Testis (tissue), 5 donors: ENCODE measurements at places on chromosomes 6 and 20.
A peak's percentile ranks its signal among the peaks of the same experiment; 100 is the strongest.

DNA sequence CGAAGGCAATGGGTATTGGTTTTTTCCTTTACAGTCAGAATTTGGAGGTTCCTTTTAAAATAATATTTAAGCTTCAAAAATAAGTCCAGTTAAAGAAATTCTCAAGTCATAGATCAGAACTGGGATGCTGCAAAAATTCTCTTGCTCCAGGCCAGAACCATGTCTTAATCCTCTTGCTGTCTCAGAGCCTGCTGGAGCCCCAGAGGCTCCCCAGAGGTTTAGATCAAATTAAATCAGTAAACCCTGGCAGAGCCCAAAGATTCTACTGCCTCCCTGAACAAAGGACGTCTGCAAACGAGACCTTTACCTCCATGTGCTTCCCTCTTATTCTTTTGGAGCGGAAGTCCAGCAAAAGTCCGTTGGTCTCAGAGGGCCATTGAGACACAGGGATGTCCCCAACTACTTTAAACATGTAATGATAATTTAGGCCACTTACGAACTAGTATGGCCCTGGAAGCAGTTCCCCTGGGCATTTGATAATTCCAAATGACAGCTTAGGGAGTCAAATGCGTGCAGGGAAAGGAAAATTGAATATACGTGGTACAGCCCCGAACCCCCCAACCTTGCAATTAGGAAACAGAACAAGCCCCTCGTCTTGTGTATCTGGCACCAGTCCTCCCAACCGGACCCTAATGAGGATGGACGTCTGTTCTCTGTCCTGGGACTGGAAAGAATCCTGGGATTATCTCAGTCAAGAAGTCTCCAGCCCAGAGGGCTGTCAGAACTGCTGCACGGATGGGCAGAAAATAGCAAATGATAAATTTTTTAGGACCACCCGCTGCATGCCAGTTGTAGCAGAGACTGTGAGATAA is 31.5 kb downstream of the SULF2 start:
- DNase-seq = no peak

DNA sequence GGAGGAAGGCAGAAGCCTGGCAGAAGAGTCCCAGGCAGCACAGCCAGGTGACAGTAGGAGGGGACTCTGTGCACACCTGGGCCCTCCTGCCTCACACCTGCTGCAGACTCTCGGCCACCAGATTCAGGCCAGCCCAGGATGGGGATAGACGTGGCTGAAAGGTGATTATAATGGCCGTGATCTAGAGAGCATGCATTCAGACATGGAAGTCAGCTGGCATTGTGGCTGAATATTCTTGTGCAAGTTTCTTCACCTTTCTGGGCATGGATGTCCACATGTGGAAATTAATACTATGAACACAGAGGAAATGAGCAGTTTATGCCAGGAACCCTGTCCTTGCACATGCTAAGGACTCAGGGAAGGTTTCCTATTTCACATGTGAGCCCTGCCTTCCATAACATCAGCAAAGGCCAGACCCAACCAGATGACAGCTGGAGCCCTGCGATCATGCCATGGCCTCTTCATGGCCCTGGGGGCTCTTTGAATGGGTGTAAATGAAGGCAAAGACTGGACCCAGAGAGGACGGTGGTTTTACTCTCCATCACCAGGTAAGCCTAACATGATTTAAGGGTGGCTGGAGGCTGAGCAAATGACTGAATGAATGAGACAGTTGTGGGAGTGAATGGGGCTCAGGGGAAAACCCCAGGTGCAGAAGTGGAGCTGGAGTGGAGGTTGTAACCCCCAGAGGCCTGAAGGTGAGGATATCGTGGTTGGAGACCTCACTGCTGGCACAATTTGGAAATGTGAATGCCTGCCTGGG is 2.7 kb upstream of the RAET1L start:
- DNase-seq = no peak

DNA sequence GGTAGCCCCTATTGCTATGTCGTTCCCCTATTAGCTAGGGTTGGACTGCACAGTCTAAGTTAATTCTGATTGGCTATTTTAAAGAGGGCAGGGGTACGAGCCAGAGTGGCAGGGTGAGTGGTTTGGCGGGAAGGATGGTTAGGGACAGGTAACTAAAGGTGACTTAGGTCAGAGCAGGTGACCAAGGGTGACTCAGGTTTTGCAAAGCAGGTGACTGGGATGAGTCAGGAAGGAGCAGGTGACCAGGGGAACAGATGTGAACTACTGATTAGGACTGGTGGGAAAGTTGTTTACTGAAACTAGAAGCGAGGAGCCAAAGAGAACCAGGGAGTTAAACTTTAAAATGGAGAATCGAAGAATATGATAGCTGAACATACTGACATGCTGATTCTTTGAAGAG is 295.2 kb downstream of the GJA1 start:
- DNase-seq = no peak

DNA sequence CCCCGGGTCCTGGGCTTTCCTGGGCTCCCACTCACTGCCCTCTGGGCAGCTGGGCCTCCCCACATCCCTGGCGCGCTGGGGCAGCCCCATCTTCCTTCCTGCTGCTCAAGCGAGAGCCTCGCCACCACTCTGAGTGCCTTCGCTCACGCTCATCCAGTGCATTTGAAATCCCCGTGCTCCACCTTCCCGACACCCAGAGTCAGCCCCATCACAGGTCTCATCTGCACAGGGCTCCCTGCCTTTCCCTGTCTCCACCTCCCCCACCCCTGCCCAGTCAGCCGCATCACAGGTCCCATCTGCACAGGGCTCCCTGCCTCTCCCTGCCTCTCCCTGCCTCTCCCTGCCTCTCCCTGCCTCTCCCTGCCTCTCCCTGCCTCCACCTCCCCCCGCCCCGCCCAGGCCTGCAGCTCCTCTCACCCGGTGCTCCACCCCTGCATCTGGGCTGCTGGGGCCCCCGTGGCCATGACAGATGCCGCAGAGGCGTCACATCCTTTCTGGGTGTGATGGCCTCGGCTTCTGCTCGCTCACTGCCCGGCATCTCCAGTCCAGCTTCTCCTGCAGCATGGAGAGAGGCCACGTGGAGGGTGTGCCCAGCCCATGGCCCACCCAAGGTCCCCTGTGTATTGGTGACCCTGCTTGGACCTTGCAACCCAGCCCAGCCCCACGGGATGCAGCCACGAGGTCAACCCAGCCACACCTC is 9.0 kb upstream of the BHLHE23 start:
- no peak for DNase-seq

DNA sequence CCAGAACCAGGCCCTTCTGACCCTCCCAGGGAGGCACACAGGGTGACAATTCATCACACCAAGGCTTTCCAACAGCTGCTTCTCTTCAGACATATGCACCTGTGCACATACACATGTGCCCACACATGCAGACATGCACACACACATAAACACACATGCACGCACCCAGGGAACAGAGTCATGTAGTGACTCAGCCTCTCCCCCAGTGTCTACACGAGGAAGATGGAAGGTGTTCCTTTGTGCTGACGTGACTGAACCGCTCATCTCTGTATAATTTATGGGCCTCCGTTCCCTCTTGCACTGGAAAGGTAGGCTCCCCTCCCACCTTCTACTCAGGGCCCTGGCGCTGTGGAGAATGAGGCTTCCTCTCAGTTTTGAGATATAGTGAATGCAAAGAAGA is 23.8 kb upstream of the PLEKHG1 start:
- DNase-seq = no peak

DNA sequence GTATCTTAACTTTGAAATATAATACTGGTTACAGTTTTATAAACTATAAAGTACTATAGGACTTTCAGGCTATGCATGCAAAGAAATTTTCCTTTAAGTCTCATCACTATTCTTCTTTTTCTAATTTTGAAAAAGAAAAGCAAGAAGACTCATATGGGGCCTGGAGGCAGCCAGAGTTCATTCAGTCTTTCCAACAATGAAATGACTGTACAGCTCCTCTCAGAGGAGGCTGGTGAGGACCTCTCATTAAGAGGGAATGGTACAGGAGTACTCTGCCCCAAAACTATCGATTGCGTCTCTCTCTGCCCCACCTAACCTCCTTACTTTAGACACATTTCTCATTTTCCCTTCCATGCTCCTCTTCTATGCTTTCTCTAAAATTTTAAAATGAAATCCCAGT is 66.3 kb downstream of the FILIP1 start:
- DNase-seq = no peak

DNA sequence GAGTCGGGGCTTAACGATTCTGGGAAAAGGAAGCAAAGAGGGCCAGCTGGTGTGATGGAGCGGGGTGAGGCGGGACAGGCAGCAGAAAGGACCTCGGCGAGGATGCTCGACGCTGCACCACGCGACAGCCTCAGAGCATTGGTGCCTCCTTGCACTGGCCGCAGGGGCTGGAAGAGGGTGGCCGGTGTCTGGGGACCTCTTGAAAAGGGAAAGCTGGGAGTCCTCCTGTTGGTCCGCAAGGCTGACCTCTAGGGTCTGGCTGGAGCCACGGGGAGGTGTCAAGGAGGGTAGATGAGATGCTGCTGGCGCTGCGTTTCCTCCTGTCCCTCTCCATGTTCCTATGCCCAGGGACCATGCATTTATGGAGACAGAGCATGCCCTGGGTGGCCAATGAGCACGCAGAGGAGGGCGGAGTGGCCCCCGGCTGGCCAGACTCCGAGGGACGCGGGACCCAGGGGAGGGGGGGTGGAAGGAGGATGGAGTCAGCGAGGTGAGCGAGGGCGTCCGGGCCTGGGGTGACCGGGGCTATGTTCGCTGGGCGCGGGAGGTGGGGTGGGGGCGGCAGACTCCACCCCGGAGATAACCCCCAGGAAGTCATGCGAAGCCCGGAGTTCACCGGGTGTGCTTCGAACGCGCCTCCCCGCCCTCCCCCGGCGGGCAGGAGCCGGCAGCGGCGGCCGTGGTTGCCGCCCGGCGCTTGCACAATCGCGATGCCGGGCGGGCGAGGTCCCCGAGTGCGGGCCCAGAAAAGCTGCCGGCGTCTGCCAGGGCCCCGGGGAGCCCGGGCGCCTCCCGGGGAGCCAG is at the start of gene CYP24A1:
Gene CYP24A1 (minus strand): TSS at position 334 of the 804 bp plus-strand sequence. CDS start 407 bp downstream, outside the sequence.
- DNase-seq = no peak

DNA sequence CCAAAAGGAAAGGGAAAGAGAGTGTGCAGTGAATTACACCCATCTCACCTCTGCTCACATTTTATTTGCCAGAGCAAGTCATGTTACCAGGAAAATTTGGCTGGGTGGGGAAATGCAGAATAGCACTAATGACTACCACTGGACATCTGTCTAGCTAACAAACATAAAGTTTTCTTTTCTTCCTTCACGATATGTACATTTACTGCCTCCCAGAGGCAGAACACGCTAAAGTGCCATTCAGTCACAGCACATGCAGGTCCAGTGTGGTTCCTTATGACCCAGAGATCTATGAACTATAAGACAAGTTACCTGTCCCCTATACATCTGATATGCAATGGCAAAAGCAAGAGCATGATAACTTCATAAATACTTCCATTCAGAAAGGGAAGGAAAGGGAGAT is 194.1 kb downstream of the OGFRL1 start:
- DNase-seq = no peak

- DNase-seq = peak; percentile 94
Measured at GRCh38 chr6:26537160-26537845, 863 bp upstream of the HMGN4 start.

DNA sequence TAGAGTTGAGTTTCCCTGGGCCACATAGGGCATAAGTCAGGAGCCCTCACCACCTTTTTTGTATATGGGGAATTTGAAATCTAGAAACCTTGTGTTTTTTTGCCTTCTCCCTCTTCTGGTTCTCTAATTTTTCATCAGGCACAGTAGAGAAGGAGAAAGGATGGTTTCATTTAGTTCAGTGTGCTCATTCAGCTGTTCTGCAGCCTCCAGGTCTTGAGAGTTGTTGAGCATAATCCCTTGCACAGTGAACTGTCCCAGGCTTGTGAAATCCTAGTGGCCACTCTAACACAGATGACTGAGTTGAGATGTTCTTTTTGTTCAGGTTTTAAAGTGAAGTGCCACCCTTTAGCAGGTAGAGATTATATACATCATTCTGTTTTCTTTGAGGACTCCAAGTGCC is 183.5 kb downstream of the CDKAL1 start:
- no peak for DNase-seq

DNA sequence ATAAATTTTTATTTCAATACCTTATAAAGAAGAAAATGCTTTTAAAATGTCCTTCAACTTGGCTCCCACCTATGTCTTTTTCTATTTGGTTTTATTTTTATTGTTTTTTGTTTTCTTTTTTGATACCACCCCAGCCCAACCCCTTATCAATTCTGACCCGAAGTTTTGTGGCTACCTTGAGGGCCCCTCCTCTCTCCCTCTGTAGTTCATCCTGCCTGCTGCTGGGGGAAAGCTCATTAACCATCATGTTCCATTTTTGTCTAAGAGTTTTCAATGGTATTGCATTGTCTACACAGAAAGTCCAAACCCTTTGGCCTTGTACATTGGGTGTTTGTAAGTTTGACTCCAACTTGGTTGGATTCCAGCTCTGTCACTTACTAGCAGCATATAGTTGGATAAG is 5.3 kb upstream of the CSNK2A1 start:
- DNase-seq = no peak

- no peak for DNase-seq
Measured at GRCh38 chr20:56875052-56875659, 246.1 kb downstream of the TFAP2C start.

DNA sequence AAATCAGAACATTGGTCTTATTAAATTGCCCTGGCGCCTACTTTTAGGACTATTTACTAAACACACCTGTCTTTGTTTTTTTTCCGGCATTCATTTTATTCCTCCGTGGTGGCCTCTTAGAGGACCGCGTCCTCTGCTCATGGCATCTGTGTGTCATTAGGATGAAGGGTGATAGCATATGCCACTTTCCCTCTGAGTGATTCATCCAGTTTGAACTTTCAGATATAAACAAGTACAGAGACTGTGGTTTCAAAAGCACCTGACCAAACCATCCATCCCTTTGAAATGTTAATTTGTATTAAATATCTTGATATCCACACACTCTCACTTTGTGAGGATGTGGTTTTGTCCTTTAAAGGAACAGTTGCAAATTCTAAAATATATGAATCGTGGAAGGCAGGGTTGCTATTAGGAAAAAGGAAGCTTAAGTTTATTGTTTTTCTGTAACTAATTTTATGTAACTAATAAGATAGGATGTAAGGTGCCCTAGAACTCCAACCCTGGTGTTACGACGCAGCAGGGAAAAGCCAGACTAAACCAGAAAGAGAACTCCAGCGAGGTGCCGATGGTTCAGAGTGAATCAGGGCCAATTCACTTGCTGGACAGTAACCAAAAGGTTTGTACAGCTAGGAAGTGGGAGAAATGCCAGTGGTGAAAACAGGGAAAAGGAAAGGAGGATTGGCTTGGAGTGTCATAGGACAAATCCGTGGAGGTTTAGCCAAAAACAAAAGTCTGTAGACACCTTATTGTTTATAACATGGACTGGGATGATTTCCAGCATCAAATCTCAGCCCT is 98.7 kb downstream of the SHLD1 start:
- no peak for DNase-seq

- no peak for DNase-seq
Measured at GRCh38 chr20:18533491-18533890, 25.8 kb downstream of the SEC23B start.

- no peak for DNase-seq
Measured at GRCh38 chr20:46893051-46893450, 1.6 kb upstream of the EYA2 start.

GRCh38 chr6:13544454-13545186 is 29.8 kb upstream of the SIRT5 start:
- no peak for DNase-seq

DNA sequence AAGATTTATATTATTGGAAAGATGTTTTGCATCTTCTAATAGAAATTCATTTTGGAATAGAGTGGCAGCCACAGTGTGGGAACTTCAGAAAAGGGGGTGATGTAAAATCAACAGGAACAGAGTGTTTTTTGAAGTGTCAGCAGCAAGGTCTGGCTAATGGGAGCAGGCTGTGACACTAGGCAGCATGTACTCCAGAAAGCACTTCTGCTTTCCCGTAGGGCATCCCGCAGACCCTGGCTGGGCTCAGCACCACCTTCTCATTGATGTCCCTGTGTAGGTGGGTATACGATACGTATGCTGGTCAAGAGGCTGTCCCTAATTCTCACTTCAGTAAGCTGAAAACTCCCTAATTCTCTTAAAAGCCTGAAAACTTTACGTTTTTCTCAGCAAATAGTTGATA is 74.7 kb downstream of the EYA4 start:
- no peak for DNase-seq
